ENCODE measurements at places on chromosomes 1 and 21.

GRCh38 chr21:41280115-41280919 lies 36.3 kb upstream of the FAM3B start:
- no peak for ATAC-seq

DNA sequence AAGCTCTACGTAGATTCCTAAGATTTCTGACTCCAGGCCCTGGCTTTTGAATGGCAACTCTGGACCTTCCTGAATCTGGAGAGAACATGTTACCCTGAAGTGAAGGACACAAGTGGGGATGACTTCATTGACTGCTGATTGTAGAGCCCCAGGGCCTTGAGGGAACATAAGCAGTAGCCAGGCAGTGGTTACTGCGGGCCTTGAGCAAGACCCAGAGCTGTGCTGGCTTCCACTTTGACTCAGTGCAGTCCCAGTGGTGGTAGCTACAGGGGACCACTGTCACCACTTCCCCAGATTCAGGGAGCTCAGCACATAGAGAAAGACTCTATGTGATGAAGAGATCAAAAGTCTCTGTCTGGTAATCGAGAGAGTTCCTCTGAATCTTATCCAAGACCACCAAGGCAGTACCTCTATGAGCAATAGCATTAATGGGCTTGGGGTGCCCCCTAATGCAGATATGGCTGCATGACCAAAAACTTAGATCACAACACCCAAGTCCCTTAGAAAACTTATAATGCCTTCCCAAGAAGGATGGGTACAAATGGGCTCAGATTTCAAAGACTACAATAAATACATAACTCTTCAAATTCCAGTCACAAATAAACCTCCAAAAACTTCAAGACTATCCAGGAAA lies 1278.3 kb downstream of the AMY1C start:
- ATAC-seq: no peak

DNA sequence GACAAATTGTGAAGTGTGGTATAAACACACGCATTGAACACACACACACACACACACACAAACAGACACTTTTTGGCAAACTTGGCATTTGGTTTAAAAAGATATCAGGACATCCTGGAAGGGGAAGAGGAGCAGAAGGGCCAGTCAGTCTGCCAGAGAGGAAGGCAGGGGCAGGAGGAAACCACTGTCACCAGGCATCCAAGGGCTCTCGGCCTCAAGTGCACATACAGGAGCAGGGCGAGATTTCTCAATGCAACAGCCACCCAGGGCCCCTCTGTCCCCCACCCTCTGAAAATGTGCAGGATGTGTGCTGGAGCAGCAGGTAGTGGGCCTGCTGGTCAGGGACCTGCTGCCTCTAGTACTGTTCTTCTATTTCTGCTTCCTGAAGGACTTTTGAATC lies 71.2 kb downstream of the ABCA4 start:
- no peak for ATAC-seq

DNA sequence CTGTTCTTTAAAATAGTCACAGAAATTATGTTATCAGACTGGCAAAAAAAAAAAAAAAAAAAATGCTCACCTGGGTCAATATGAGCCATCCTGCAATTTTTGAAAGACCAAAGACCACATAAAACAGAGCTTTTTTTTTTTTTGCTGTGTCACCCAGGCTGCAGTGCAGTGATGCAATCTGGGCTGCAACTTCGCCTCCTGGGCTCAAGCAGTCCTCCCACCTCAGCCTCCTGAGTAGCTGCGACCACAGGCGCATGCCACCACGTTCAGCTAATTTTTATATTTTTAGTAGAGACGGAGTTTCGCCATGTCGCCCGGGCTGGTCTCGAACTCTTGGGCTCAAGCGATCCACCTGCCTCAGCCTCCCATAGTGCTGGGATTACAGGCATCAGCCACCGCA lies 62.8 kb downstream of the RGS13 start:
- ATAC-seq: no peak

DNA sequence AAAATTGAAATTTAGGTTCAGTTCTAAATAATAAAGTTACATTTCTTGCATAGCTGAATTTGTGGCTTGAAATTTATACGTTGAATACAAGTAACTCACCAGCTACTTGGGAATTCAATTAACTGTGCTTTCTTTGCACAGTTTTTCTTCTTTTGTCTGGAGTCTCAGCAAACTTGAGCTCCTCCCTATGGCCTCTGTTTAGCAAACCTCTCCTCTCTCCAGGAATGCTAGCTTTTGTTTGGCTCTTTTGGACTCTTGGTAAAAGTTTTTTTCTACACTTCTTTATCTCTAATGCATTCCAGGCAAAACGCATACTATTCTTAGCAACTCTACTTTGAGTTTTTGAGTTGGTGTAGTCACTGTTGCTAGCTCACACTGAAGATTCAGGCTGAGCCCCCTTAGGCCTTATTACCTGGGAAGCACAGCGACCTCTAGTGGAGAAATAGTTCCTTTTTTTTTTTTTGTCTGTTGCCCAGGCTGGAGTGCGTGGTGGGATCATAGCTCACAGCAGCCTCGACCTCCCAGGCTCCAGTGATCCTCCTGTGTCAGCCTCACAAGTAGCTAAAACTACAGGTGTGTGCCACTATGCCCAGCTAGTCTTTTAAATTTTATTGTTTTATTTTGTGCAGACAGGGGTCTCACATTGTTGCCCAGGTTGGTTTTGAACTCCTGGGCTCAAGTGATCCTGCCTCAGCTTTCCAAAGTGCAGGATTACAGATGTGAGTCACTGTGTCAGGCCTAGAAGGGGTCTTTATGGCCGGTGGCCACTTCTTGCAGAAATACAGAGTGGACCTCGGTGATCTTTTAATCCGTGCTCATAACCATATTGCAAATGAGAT lies 61.7 kb downstream of the CASQ2 start:
- peak; percentile 47 for ATAC-seq

DNA sequence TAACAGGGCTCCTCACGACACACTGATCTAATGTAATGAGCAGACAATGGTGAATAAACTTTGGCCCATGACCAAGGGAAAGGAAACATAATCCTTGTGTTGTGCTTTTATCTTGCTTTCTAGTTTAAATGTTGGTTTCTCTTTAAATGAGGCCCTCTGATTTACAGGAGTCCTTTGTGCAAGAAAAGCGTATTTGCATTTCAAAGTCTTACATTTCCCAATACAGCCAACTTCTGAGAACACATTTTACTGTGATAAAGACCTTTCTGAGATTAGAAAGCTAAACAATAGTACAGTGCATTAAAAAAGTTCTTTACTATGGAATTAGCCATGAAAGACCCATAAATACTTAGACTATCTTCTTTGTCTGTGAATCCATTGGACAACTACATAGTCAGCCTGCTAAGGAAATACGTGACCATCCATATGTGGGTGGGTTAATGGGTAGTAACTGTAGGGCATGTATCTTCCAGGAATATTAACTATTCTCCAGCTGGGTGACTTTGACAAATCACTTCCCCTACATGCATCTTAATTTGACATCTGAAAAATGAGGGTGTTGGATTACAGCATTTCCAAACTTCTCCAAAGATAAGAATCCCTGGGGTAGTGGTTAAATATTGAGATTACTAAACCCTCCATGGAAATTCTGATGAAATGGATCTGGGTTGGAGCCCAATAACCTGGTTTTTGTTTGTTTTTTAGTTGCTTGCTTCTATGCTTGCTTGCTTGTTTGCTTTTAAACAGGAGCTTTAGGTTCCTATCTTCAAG lies 50.3 kb upstream of the USP1 start:
- no peak for ATAC-seq

- ATAC-seq: peak; percentile 81
These were observed 8.6 kb upstream of the FCMR start for GRCh38 chr1:206930210-206930798.

DNA sequence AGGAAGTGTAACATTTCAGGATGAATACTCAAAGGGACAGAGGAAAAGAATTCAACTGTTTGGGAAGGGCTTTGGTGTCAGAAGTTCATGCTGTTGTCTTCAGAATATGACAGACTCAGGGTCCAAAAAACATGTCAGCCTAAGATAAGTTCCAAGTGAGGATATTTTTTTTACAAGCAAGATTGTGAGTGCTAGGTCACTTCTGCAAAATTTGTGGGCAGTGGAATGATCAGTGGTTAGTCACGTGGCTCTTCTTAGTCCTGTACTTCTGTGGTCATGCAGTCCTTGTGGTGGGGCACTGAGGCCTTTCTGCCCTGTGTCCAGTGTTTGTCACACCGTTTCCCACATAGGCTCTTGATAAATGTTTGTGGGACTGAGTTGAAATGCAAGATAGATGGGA lies 5.2 kb downstream of the RGL1 start:
- ATAC-seq: no peak

DNA sequence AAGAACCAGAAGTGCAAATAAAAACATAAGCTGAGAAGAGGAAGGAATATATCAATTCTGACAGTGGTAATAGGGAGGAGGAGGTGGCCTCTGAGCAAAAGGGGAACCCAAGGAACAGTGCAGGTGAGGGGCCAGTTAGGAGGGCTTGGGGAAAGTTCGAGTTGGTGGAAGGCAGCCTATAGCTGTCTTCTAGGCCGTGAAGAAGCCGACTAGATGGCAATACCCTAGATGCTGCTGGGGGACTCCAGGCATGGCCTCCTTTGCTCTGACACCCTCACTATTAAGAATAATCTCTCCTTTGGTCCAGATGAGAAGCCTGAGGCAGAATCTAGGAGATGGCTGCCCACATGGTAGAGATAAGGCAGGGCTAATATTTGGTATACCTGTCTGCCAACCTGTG lies 351.1 kb upstream of the PLXNA2 start:
- ATAC-seq: no peak

DNA sequence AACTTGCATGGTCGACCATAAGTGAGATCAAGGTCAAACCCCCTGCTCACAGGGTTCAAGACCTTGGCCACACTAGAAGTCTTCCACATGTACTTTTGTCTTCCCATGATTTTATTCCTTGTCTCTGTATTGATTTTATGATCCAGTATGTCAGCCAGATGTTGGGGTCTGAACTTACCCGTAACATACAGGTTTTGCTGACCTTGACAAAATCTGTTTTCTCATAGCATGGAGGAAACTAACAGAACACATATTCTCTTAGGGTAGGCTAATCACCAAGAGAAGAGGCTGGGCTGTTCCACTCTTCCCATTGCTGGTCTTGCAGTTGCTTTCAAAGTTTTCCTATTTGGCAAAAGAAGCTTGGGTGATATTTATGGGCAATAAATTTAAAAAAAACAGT lies 284.0 kb downstream of the DNM3 start:
- no peak for ATAC-seq

DNA sequence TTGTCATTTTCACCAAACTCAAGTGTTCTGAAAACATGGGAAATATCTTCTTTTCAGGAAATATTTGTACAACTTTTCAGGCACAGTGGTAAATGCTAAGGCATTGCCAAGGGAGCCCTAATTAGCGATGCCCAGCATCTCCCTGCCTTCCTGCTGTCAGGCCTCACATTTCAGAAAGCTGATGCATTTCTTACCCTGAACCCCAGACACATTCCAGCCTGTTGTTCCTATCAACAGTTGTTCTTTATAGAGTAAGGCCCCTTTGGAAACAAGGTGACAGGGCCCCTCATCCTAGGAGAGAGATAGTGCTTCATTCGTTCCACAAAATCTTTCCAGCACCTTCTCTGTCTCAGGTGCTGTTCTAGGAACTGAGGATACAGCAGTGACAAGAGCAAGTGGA lies 135.9 kb upstream of the COA6 start:
- no peak for ATAC-seq

DNA sequence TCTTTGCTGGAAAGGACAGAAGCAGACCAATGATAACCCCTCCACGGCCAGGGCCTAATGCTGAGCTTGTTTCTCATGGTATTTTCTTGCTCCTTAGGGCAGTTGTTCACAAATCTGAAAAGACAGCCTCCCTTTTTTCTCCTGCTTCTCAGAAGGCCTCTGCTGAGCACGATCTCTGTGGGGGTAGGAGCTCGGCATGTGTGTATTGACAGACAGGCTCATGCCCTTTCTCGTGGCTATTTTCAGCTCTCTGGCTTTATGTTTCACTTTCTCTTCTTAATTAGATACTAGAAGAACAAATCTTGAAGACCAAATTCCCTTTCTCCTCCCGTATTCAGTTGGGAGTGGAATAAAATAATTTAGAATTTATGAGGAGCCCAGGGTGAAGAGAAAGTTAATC lies 768 bp upstream of the RIIAD1 start:
- no peak for ATAC-seq

DNA sequence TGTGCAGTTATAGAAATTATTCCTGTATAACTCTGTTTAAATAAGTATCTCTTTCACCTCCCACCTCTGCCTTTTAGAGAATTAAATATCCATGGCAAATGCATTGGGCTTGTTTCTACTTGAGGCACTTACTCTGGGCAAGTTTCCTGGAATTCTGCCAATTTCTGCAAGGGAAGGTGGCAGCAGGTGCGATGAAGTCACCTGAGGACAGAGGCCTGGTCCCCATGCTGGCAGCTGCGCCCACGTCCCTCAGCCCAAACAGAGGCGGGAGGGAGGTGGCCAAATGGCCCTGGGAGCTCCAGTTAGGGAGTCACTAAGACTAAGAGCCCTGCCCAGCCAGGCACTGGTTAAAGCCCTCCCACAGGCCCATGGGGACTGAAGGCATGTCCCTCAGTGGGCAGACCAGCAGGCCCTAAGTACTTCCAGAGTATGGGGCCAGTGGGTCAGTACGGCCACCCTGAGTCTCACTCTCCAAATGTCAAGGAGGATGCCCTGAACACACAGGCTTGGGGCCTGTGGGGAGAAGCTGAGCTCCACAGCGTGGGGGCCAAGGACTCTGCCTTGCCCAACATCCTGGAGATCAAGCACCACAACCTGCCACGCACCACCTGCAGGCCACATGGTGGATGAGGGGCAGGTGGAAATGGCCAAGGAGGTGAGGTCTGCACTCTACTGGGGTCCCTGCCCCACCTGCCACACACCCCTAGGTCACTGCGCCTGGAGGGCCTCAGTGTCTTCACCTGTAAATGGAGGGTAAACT lies 19.4 kb downstream of the ACOT7 start:
- ATAC-seq: no peak

DNA sequence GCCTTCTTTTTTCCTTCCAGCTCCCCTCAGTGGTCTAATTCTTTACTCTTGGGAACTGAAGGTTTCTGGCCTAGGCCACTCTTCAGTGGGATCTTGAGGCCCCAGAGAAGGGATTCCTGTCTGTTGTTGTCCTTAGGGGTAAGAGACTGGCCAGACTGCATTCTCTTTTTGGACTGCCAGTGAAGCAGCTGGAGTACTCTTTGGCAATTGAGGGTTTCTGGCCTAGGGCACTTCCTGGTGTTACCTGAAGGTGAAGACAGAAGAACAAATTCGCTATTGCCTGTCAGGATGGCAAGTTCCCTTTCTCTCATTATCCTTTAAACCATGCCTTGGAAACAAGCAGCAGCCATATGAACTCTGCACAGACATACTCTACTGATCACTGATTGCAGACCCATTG lies 286.6 kb upstream of the ZP4 start:
- no peak for ATAC-seq

DNA sequence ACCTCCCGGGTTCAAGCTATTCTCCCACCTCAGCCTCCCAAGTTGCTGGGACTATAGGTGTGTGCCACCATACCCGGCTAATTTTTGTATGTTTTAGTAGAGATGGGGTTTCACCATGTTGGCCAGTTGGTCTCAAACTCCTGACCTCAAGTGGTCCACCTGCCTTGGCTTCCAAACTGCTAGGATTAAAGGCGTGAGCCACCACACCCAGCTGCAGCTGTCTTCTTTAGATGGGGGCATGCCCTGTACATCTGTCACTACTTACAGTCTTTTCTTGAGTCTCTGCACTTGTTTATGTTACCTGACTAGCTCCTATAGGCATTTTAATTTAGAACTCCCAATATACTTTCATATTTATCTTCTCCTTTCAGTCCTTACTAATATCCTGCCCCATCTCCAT lies 64.2 kb downstream of the SELENOF start:
- ATAC-seq: no peak

- no peak for ATAC-seq
These were observed 593.8 kb downstream of the LRRIQ3 start for GRCh38 chr1:73604211-73604610.

GRCh38 chr1:40803902-40804301 lies 20.3 kb downstream of the KCNQ4 start:
- ATAC-seq: no peak

Data from activated T-helper 17 cell treated with anti-CD3 and anti-CD28 coated beads, Interleukin-2, amount 50 U/mL, for 72 hours (primary cell).